ENCODE measurements at places on chromosomes 7 and 10. TPM values are rescaled to one million over a fixed set of nuclear protein-coding genes. Genes with fewer than 3 reads are reported as not detected.

The GRID1 gene
- total RNA-seq: 0.22 TPM

The PTER gene
- total RNA-seq: 16.1 TPM

The NRAP gene
- not detected for total RNA-seq

The SORCS1 gene
- not detected for total RNA-seq

The CCDC172 gene
- not detected for total RNA-seq

The EBF3 gene
- total RNA-seq: 0.10 TPM

The VSIR gene
- 32.7 TPM for total RNA-seq

The KEL gene
- total RNA-seq: not detected

The CALY gene
- 0.45 TPM for total RNA-seq

The AKR1D1 gene
- total RNA-seq: not detected

The EGFR gene
- total RNA-seq: 82.3 TPM

The IDI2 gene
- total RNA-seq: not detected

The MSANTD7 gene
- 12.0 TPM for total RNA-seq

The CCAR1 gene
- total RNA-seq: 57.7 TPM

The AGMO gene
- 1.1 TPM for total RNA-seq

The CTAGE4 gene
- total RNA-seq: not detected

The CYP26C1 gene
- total RNA-seq: not detected

The ASIC3 gene
- 6.0 TPM for total RNA-seq

The IFIT1B gene
- not detected for total RNA-seq

The ARPC1B gene
- 311 TPM for total RNA-seq

The FASTK gene
- 73.6 TPM for total RNA-seq
